ENCODE measurements at places on chromosomes 2 and 18.

- no peak for DNase-seq
Measured at GRCh38 chr2:10252661-10253060, 50.0 kb upstream of the HPCAL1 start.

DNA sequence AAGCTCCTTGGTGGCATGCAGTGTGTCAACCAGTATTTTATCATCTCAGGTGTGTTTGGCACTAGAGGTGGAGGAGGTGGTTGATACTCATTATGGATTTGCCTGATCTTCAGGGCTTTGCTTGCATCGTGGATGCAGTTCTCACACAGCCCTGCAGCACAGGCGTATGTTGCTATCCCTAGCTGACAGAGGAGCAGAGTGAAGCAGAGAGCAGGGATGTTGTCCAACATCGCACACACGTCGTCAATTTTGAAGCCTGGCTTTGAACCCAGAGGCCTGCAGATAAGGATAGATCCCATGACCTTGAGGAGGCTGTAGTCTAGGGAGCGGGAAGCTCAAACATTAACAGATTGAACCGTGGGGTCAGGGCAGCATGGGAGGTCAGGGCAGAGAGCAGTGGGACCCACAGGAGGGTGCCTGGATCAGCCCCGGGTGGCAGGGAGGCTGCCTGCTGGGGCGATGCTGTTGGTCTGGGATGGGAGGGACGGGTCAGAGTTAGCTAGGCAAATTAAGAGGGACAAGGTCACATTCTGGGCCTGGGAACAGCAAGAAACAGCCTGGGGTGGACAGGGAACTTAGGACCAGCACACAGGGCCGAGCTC, 4.2 kb downstream of the RNF144A start:
- DNase-seq = no peak

DNA sequence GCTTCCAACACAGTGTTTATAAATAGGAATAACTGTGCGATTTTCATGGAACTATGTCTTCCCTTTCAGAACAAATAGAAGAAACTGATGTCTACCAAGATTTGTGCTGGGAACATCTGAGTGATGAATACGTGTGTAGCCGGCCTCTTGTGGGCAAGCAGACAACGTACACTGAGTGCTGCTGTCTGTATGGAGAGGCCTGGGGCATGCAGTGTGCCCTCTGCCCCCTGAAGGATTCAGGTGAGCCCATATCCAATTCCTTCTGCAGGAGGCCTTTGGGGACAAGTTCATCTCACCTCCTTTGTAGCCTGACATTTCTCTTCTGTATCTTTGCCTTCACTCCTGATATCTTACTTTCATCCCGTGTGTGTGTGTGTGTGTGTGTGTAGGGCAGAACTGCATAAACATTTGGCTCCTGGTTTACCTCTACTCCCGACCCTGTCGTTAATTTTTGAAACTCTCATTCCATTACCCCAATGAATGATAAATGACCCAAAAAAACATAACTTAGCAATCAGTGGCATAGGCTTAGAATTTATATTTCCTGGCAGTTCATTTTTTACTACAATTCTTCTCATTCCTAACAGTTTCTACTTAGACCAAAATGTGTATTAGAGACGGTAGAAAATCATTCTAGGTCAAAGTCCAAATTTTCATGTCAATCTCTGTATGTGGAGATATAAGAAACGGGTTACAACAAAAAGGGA, 111.0 kb upstream of the RASGRP3 start:
- no peak for DNase-seq

DNA sequence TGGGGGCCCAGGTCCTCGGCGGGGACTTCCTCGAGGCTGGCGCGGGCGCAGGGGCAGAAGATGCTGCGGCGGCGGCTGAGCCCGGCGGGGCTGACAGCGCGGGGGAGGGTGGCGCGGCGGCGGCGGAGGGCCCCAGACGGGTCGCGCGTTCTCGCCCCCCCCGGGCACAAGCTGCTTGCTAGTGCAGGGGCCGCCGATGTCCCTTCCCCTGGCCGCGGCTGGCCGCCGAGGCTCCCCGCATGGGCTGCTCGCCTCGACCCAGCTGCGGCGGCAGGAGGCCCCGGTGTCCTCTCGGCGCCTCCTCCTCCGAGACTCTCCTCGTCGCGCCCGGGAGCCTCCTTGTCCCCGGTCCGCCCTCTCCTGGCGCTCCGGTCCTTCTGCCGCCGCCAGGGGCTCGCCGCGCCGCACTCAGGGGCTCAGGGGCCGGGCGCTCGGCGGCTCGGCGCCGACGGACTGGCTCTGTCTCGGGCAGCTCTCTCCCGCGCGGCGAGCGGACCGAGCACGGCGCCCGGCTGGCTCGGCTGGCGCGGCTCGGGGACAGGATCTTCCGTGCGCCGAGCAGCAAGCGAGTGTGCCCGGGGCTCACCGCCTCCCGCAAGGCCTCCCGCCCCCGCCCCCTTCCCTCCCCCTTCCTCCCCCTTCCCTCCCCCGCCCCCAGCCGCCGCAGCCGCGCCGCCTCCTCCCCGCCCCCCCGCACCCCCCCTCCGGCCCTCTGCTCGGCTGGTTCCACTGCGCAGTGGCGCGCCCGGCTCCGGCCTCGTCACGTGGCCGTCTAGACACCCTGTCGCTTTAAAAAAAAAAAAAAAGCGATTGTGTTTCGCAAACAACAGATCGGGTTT, 902 bp upstream of the SMAD7 start:
- peak; percentile 88 for DNase-seq

DNA sequence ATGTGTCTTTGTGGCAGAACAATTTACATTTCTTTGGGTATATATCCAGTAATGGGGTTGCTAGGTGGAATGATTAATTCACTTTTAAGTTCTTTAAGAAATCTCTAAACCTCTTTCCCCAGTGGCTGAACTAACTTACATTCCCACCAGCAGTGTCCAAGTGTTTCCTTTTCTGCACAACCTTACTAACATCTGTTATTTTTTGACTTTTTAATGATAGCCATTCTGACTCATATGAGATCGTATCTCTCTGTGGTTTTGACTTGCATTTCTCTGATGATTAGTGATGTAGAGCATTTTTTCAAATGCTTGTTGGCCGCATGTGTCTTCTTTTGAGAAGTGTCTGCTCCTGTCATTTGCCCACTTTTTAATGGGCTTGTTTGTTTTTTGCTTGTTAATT, 43.1 kb upstream of the PTH2R start:
- no peak for DNase-seq

GRCh38 chr18:59633961-59634485, 63.2 kb downstream of the CCBE1 start:
- no peak for DNase-seq

DNA sequence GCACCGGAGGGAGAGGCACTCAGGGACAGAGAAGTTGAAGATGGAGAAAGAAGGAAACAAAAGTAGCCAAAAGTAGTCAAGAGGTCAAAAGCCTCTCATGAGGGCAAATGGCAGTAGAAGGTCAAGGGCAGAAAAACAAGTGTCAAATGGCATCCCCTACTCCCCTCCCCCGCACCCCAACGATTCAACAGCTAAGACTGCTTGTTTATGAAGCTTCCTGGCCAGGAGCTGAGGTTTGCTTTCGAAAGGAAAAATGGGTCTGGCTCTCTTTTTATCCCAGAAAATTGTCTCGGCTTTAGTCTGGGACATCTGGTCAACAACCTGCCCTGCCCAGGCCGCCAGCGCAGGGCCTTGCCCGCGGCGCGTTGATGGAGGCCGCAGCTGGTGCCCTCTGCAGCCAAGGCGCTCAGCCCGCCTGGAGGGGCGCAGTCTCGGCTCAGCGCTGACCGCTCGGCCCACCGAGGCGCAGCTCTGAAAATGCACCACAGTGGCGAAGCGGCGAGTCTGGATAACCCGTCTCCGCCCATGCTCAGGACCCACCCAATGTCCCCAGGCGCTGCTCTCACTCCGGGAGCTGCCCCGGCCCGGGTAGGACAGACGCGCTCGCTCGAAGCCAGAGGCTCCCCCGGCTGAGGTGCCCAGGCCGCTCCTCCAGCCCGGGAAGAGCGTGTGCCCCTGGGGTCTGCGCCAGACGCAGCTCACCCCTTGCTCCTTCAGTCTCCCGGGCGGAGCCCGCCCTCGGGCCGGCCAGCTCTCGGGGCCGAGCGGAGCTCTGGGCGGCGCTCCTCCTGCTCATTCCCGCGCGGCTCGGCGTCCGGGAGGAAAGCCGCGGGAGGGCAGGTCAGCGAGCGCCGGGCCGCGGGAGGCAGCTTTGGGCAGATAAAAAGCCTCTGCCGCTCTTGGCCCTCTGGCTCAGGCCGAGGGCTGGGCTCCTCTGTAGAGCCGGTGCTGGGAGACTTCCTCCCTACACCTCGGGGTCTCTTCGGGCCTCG, 1.8 kb upstream of the TBR1 start:
- DNase-seq = no peak

GRCh38 chr18:21187886-21188285, 54.1 kb upstream of the GREB1L start:
- no peak for DNase-seq

DNA sequence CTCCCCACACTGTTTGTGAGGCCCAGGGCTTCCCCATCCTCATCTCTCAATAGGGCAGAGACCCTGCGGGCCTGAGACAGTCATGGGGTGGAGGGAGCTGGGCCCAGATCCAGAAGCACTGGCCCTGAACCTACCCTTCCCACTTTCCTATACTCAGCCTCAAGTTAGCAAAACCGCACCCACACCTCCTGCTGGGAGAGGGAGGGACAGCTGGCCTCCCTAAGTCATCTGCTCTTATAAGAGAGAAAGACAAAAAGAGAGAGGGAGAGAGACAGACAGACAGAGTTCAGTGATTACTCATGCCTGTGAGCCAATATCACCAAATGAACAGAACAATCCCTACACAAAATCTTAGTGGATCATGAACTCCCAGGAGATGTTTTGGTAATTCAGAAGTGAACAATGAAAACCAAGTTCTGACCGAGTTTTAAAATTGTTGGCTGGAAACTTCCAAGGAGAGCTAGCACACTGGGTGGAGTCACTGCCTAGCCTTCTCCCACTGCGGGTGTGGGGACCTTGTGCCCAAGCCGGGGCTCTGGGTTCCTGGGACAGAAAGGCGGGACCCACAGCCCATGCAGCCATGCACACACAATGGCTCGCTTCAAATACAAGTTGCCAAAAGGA, 130.5 kb downstream of the PXDN start:
- no peak for DNase-seq

DNA sequence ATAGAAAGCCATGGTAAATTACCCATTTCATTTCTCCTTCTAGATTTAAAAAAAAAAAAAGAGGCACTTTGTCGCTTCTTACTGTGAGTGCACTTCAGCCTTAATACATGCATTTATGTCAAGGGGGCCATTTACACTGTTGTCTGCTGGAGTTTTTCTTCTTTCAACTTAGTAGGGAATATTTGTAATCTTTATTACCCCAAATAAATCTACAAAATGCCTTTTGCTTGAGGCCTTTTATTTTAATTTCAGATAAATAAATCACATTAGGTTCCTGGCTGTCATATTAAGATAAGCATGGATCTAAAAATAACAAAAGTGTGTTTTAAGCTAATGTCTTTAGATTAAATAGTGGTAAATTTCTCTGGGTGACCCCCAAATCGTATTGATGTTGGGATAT, 276.0 kb downstream of the NCKAP5 start:
- DNase-seq = no peak

DNA sequence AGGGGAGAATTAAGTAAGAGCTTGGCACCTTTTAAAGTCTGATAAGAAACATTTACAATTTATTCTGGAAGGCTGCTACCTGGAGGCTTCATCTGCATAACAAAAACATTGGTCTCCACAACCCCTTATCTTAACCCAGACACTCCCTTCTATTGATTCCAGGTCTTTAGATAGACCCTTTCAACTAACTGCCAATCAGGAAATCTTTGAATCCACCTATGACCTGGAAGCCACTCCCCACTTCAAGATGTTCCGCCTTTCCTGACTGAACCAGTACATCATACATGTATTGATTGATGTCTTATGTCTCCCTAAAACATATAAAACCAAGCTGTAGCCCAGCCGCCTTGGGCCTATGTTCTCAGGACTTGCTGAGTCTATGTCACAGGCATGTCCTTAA, 289.4 kb downstream of the AGPS start:
- no peak for DNase-seq

DNA sequence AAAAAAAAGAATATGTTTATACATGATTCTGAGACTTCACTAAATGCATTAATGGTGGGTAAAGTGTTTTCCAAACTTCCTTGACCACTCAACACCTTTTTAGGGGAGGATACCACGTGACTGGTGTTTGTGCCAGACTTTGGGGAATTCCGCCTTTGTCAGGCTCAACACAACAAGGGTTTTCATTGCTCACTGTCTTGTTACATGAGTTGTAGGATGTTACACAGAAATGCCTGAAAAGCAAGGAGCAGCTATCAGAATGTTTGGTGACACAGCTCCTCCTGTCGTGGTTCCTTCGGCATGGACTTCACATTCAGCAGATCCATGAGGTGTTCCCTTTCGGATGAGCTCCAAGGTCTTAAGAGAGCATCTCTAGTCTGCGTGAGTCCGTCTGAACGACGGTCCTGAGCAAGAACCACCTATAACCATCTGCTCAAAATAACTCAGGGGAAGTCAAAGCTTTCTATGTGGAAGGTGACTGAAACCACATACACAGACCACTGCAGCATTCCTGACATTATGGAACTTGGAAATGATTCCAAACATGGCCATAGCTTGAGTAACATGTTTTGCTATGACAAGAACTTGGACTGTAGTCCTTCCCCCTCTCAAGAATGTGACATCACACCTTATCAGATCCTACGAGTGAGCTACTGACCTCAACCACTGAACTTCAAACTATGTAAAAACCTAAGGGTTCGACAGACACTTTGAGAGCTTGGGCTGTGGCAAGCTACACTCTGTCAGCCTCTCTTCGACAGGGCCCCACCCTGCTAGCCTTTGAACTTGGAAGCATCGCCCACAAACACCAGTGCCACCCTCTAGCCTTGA, 57.5 kb downstream of the MCFD2 start:
- DNase-seq = no peak

DNA sequence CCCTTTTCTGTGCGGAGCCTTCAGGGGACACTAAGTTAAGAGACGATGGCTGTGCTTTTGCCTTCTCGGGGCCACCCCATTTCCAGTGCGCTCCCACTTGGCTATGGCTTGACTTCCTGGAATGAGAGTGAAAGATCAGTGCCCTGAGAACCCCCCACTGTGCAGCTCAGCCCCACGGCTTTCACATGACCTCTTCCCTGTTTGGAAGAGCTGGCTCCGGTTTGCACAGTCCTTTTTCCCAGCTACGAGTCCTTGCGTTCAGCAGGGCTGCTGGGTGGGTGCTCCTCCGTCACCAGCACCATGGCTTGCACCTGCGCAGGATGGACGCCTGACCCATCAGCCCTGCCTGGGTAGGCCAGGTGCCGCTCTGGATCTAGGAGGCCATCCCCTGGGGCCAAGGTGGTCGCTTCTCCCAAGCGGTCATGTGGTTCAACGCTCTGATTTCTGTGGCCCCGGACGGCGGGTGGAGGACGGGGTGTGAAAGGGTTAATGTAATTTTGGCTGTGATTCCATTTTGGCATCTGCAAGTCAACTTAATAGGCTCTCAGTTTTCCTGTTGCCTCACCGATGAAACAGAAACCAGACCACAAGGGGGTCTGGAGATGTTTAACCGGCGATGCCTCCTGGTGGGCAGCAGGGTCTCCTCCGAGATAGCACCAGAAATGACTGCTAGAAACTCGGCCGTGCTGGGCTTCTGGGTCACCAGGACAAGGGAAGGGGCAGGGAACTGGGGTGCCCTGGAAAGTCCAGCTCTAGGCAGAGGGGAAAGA, 113.1 kb upstream of the HAAO start:
- no peak for DNase-seq
